ENCODE measurements at places on chromosomes 5 and 9. TPM values are rescaled to one million over a fixed set of nuclear protein-coding genes. Genes with fewer than 3 reads are reported as not detected.
A peak's percentile ranks its signal among the peaks of the same experiment; 100 is the strongest.

GRCh38 chr9:76049341-76049740 is 158.9 kb downstream of the PCSK5 start:
- DNase-seq: no peak

- DNase-seq: no peak
Measured at GRCh38 chr9:114053246-114054005, 24.7 kb downstream of the AMBP start.

DNA sequence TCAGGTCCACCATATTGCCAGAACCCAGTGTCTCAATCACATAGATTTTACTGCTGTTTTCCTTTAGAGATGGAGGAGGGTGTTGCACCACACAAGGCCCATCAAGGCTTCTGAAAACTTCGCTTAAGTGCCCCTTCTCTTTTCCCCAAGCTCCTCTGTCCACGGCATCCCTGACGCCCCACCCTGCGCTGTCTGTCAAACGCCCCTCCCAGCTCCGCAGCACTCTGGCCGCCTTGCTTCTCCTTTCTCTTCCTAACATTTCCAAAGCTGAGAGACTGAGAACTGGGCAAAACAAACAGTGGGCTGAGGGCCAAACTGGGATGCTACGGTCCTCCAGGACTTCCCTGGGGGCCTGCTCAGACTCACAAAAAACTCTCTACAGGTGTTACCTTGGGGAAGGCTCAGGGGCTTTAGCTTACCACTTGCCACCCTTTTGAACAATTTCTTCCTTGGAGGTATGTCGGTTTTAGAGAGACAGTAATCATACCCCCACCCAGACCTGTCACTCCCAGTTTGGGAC is 28.3 kb upstream of the ERGIC1 start:
- DNase-seq: no peak

DNA sequence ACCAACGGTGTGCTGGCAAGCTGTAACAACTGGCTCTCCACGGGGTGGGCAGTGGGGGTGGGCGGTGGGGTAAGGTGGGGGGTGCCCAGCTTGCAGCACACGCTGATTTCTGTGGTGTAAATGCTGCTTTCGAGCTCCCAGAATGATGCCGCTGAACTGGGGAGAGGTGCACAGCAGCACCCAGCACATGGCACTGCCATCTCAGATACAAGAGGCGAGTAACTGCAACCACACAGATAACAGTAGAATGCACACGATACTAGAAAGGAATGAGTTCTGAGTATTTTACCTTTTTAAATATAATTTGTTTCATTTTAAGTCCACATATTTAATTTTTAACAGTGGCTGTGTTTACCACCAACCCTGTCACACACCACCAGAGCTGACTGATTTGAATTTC is 87.9 kb downstream of the SEMA4D start:
- no peak for DNase-seq

DNA sequence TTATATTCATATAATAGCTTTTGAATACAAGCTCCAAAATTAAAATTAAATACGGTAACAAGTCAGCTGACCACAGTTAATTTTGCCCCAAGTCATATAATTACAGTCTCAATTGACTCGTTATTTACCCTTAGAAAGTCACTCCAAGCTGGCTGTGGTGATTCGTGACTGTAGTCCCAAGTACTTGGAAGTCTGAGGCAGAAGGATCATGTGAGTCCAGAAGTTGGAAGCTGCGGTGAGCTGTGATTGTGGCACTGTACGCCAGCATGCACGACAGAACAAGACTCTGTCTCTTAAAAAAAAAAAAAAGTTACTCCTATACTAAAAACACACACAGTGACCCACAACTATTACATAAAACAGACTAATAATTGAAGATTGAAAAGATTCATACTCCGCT is 31.6 kb upstream of the DTWD2 start:
- no peak for DNase-seq

DNA sequence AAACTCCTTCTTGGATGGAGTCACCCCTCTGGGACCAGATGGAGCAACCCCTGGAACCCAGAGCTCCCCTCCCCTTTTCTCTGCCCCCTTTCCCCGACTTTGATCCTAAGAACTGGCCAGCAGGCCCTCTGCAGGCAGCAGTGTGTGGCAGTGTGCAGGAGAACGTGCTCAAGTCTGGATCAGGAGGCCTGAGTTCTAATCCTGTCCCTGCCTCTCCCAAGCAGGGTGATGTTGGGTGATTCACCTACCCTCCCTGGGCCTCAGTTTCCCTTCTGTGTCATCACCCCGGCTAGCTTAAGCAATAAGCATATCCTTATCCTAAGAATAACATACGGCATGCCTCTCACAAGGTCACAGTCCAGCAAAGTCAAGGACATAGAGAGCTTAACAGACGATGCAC is 67.6 kb downstream of the C9orf50 start:
- peak; percentile 27 for DNase-seq

GRCh38 chr9:79224672-79225433 is 346.9 kb upstream of the TLE4 start:
- no peak for DNase-seq

GRCh38 chr5:74822288-74822687 is 43.9 kb downstream of the FAM169A start:
- no peak for DNase-seq

The LCN2 gene
- total RNA-seq: not detected

The SCAI gene
- total RNA-seq: 6.4 TPM
